Progenitor cell of endocrine pancreas (in vitro differentiated cells): ENCODE measurements at places on chromosomes 6 and 20. TPM values are rescaled to one million over a fixed set of nuclear protein-coding genes. Genes with fewer than 3 reads are reported as not detected.

The TSBP1 gene
- total RNA-seq, result not detected in 2 replicates

The CST4 gene
- not detected in 2 replicates for total RNA-seq

The MAP7 gene
- 90.3 and 101 TPM in 2 replicates for total RNA-seq

The SLC22A2 gene
- total RNA-seq, result not detected in 2 replicates

The RBPJL gene
- 1.4 and 1.5 TPM in 2 replicates for total RNA-seq

The HDGFL1 gene
- not detected in 2 replicates for total RNA-seq

The C6orf141 gene
- 9.4 and 12.3 TPM in 2 replicates for total RNA-seq

The LRRN4 gene
- total RNA-seq, result 5.6 and 7.7 TPM in 2 replicates
